ENCODE measurements at places on chromosomes 12 and 14.

DNA sequence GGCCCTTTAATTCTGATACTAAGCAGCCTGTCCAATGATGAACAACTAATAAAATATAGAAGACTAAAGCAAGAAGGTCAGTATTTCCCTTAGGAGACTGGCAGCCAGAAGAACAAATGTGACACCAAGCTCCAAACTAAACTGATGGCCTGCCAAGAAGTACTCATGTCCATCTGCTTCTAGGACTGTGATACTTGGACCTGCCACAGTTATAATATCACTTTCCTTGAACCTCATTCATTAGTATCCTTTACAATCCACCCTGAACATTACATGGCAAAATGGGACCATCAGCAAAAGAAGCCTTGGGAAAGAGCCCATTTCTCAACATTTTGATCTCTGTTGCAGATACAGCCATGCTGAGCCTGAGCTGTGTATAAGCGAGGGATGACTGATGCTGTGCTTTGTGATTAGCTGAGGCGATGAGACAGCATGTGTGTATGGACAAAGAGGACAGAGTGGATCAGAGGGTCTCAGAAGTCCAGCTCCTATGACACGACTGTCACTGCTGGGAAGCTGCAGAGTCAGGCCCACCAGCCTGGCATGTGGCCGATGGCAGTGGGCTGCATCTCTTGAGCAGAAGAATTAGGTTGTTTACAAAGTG is 73.9 kb downstream of the TGFB3 start:
- no peak for DNase-seq

DNA sequence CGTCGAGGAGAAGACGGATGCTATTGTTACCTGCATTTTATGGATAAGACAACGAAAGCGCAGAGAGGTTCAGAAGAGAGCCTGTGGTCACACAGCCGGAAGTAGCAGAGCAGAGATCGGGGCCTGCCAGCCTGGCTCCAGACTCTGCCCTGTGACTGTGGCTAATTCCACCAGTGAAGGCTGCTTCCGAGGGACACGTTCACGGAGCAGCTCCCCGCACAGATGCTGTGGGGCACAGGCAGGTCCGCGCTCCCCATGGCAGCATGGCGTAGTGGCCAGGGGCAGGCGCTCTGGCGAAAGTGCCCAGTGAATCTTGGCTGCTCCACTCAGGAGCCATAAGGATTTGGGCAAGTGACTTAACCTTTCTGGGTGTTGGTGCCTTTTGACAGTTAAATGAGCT is 9.8 kb downstream of the RIMBP2 start:
- no peak for DNase-seq

GRCh38 chr12:71682466-71682865 is 3.4 kb upstream of the TMEM19 start:
- no peak for DNase-seq

GRCh38 chr12:32249777-32250176 is 143.1 kb downstream of the BICD1 start:
- no peak for DNase-seq

DNA sequence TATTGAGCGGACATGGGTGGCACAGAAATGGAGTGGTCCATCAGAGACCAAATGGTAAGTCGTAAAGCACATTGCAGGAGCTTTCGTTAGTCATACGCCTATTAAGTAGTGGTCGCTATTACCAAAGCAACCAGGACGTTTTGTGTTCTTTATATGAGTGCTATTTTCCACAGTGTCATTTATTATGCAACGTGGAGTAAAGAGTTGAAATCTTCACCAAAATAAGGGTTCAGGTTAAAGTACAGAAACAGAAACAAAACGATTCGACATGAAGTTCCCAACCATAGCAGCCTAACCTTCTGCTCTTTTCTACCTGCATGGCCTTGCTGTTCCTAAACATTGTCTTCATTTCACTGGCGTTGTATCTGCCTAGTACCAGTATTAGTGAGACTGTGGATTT is 20.1 kb upstream of the FGD4 start:
- no peak for DNase-seq

- DNase-seq, result no peak
Observed at GRCh38 chr12:92519284-92519683, 183.5 kb upstream of the PLEKHG7 start.

DNA sequence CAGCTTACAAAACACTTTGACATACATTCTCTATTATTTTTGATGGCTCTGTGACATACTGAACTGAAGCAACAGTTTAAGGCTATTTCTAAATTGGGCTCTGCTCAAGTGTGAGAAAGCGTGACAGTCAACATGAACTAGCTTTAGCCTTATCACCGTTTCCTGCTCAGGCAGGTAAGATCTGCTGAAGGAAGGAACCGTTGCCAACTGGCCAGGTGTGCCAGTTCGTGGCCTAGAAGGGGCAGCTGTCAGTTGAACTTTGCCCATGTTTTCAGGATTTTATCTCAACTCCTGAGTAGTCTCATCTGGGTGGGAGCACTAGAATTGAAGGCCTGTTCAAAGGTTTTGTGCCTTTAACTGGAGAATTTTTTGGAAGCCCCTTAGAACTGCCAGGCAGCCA is 79.5 kb downstream of the ETV6 start:
- no peak for DNase-seq

- DNase-seq, result no peak
Observed at GRCh38 chr12:58564721-58565120, 355.6 kb downstream of the LRIG3 start.

GRCh38 chr14:23631702-23632460 is 4.3 kb upstream of the DHRS2 start:
- DNase-seq, result peak; percentile 67
